ENCODE measurements at places on chromosomes 13 and 19.

DNA sequence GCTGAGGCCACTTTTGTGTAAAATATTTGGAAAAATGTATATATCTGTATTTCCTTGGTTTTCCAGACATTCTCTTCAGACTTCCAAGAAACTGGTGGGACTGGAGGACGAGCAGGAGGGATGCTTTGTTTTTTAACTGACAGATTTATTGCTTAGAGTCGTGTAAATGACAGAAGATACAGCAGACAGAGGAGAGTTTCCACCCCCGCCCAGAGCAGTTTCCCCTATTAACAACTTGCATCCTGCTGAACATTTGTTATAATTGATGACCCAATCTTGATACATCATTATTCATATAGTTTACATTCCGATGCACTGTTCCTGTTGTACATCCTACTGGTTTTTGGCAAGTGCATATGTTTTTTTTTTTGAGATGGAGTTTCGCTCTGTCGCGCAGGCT is 7.1 kb upstream of the DOCK6 start:
- DNase-seq = no peak

- DNase-seq = no peak
Measured at GRCh38 chr13:68813180-68813796, 1294.3 kb upstream of the ATXN8OS start.

GRCh38 chr13:20024702-20025101 is 66.2 kb downstream of the ZMYM2 start:
- DNase-seq = no peak

GRCh38 chr13:21675095-21675991 is 4.5 kb downstream of the FGF9 start:
- DNase-seq = peak; percentile 82

- no peak for DNase-seq
Measured at GRCh38 chr13:51865838-51866237, 4.1 kb downstream of the CCDC70 start.

DNA sequence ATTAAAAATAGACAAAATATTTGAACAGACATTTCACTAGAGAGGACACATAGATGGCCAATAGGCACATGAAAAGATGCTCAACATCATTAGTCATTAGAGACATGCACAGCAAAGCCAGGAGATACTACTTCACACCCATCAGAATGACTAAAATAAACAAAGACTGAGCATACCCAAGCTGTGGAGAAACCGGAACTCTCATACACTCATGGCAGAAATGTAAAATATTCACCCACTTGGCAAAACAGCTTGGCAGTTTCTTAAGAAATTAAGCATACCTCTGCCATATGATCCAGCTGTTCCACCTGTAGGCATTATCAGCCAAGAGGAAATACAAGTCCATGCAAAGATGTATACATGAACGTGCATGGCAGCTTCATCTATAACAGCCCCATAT is 213.4 kb downstream of the TSHZ3 start:
- DNase-seq = no peak

- DNase-seq = no peak
Measured at GRCh38 chr19:6086068-6086788, 24.1 kb downstream of the RFX2 start.

GRCh38 chr13:27171244-27171826 is at the start of gene USP12:
Gene USP12, minus strand, starts transcription at chr13:27171811. Its CDS starts 172 bp downstream, at chr13:27171639.
- DNase-seq = peak; percentile 14

DNA sequence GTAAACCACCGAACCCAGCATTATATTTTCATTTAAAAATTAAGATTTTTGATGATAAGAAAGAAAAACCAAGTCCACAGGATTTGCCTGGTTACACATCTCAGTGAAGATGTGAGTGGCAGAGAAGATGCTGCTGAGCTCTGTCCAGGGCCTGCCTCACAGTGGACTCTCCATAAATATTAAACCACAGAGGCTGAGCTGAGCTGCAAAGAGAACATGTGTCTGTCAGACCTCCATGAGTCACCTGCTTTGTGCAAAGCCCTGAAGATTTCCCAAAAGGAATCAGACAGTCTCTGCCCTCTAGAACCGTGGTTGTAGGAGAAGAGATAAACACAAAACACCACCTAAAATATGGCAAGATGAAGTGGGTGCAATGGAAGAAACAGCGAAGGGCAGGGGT is 127.2 kb upstream of the TSC22D1 start:
- DNase-seq = no peak

GRCh38 chr19:3813473-3814392 is 27.6 kb upstream of the MATK start:
- DNase-seq = no peak

GRCh38 chr13:28684257-28684656 is 25.3 kb downstream of the POMP start:
- DNase-seq = no peak

- no peak for DNase-seq
Measured at GRCh38 chr13:106113796-106114195, 421.7 kb downstream of the EFNB2 start.

DNA sequence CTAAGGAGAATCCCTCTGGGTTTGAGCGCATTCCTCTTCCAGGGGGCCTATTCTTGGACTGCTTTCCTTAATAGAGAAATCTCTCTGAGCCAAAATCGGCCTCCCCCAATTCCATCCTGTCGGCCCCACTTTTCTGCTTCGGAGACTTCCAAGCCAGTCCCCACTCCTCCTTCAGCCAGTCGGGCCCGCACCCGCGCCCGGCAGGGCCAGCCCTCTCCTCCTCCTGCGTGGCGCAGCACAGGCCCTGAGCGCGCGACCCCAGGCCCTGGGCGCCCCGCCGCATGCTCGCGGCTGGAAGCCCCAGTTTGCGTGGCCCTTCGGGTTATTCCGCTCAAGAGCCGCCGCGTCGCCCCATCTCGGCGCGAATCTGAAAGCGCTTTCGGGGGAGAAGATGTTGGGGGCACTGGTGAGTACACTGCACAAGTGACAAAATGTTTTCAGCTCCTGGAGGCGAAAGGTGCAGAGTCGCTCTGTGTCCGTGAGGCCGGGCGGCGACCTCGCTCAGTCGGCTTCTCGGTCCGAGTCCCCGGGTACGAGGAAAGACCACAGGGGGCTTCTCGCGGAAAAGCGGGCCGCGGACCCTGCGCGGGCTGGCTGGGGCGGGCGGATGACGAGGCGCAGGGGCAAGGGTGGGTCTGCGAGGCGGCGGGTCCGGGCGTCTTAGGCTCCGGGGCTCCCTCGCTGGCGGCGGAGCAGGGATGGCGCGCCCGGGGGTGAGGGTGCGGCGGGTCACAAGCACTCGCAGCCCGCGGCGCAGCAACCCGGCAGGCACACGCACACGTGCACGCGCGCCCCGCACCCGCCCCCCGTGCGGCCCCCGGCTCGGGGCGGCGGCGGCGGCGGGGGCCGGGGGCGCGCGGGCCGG is at the start of gene IL17D:
Gene IL17D (plus strand): TSS at position 785 of the 865 bp plus-strand sequence. CDS start 303 bp downstream, outside the sequence.
- peak; percentile 33 for DNase-seq

- no peak for DNase-seq
Measured at GRCh38 chr19:13781547-13781946, 7.3 kb downstream of the C19orf53 start.

- no peak for DNase-seq
Measured at GRCh38 chr13:30234619-30235162, 72.7 kb downstream of the KATNAL1 start.

DNA sequence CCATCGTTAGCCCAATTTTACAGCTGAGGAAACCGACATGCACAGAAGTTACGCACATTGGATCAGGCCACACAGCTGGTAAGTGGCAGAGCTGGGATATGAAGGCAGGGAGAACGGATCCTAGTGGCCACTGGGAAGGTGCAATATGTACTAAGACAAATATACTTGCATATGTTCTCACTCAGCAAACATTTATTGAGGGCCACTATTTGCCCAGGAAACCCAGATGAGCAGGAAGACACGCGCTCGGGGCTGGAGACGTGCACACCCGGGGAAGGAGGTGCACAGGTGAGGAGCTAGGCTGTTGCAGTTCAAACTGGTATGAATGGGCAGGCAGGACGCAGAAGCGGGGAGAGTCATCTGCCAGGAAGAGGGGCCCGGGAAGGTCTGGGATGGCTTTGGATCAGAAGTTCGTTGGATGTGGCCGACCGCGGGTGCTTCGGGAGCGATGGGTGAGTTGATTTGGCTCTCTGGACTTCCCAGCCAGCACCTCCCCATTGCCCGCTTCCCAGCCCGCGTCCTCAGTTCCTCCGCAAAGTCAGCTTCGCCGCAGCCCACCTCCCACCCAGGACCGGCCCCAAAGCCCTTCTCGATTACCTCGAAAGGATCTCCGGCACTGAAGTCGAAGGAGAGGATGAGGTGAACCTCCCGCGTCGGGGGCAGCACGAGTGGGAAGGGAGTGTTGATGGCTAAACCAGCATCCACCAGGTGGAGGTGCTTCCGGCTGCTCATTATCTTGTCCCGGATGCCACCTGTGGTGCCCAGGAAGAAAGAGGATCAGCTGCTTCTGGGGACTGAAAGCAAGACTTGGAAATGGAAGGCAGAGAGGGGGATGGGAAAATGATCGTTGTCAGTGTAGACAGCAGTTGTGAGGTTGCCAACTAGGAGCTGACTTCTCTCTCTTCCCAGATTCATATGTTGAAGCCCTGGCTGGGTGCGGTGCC is 17.8 kb upstream of the CABP5 start:
- DNase-seq = no peak

DNA sequence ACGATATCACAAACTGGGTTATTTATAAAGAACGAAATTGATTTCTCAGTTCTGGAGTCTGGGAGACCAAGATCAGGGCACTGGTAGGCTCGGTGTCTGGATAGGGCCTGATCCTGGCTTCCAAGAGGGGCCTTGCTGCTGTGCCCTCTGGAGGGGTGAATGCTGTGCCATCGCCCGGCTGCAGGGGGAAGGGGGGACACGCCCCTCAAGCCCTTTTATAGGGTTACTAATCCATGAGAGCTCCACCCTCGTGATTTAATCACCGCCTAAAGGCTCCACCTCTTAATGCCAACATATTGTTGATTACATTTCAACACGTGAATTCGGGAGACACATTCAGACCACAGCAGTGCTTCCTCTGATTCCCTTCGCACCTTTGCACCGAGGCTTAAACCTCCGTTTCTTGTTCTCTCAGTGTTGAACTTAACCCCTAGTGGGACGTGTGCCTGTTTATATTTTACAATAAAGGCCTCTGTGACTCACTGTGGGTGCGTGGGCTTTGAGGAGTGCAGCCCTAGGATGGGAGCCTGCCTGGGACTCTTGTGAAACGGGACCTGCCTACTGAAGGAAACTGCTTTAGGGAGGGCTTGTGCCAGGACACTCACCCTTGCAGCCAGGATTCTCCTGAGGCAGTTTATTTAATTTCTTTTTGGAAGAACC is 52.4 kb upstream of the SPATA13 start:
- DNase-seq = no peak

DNA sequence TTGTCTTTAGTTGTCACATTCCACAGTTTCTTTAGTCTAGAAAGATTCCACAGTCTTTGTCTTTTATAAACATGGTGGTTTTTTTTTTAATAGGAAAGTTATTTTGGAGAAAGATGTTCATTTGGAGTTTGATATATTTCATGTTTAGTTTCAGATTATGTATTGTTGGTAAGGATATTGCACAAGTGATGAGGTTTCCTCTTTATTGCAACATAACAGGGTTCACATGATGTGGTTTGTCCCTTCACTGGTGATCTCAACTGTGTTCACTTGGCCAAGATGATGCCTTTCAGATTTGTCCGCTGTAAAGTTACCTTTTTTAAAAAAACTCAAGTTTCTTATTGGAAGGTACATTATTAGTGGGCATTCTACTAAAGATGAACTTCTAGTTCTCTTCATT is 3.2 kb downstream of the ZNF230 start:
- no peak for DNase-seq

GRCh38 chr13:27793507-27794367 is 1.5 kb downstream of the GSX1 start:
- DNase-seq = no peak

GRCh38 chr13:24159357-24159756 is 1.2 kb upstream of the SPATA13 start:
- no peak for DNase-seq

DNA sequence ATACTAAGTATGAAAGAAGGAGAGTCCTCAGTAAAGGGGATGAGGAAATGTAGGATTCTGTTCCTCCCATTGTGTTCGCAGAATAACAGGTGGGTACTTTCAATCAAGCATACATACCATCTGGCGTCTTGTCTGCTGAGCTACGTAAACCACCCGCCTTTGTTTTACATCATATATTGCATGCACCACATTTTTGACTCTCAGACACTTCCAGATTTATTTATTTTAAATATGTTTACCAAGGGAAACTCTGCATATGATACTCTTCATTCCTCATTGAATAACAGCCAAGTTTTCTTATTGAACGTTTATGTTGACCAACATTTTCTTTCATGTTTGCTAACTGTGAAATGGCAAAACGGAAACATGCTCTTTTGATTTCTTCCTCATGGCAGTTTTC is 174.1 kb downstream of the FGF14 start:
- no peak for DNase-seq

DNA sequence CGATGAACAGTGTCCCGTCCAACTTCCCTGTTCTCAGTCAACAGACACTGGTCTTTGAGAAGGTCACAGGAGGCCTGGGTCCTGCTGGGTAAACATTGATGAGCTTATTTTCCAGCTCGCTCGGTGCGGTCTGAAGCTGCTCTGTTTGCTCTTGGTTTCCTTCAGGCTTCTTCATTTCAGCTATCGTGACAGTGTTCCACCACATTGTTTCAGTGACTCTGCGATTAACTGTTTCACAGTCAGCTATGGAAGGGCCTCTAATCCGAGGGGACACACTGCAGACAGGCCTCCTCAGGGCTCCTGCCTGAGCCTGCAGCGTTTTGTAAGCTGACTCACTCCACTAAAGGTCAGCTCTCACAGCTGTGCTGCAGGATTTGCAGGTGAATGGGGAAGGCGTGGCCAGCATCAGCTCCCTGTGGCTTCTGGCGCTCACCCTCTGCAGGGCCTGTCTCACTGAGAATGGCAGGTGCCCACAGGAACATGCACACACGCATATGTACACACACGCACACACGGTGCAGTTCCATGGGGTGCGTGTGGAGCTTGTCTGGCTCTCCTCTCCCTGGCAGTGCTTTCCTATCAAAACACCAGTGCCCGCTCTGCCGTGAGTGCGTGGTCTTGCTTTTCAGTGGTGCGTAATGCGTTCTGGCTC is 62.9 kb upstream of the MCF2L start:
- DNase-seq = peak; percentile 70

DNA sequence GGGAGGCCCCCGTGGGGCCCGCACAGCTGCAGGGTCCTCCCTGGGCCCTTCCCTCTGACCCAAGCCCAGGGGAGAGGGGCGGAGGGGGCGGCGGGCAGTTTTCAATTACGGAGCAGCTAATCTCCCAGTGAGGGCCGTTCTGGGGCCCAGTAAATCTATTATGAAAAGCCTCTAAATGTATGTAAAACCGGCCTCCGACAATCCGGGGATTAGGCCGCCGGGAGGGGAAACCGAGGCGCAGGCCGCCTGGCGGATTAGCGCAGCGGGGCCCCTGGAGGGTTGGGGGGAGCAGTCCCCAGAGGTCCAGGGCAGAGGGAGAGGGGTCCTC is 25.1 kb downstream of the EFNA2 start:
- DNase-seq = no peak

Measured in RPMI8226 (cell line).